Neural progenitor cell (in vitro differentiated cells): ENCODE measurements at places on chromosomes 12 and 14.
A peak's percentile ranks its signal among the peaks of the same experiment; 100 is the strongest.

- no peak for DNase-seq
These were observed 531 bp downstream of the DLGAP5 start for GRCh38 chr14:55190906-55191202.

- DNase-seq = peak; percentile 89
These were observed 634 bp downstream of the MED13L start for GRCh38 chr12:116276652-116277466.

DNA sequence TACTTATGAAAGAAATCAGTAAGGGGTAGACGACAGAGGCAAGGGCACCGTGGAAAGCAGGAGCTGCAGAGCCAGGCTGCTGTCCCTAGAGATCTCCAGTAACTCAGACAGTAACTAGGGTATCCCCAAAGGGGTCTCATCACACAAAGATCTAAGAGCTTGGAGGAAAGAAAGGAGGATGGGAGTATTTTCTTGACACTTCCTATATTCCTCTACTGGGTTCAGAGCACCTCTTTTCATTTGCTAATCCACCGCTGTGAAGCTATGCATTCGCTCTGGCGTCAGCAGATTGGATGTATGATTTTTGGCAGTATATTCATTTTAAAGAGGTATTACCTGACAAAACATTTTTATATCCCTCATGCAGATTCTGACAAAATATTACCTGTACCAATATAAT, 12.6 kb downstream of the USP44 start:
- no peak for DNase-seq

DNA sequence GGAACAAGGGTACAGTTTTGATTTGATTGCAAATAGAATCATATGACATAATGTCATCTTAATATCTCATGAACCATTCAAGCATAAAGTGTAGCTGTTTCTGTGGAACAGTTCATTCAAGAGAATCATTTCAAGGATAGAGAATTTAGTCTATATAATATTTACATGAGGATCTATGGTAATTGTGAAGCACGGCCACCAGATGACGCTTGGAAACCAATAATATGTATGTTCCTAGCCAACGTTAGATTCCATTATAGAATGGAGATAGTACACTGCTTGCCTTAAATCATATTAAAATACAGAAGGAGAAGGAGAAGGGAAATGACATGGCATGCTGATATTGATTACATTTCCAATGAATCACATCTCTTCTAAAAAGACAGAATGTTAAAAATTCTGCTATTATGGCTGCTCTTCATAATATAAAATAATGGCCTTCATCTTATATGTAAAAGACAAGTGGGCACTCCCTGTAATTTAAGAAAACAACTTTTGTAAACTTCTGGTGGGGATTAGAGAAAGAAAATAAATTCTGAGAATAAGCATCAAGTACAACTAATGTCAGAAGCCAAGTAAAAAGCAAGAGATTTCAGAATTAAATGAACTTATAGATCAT, 351.0 kb downstream of the NAV3 start:
- DNase-seq = peak; percentile 44

DNA sequence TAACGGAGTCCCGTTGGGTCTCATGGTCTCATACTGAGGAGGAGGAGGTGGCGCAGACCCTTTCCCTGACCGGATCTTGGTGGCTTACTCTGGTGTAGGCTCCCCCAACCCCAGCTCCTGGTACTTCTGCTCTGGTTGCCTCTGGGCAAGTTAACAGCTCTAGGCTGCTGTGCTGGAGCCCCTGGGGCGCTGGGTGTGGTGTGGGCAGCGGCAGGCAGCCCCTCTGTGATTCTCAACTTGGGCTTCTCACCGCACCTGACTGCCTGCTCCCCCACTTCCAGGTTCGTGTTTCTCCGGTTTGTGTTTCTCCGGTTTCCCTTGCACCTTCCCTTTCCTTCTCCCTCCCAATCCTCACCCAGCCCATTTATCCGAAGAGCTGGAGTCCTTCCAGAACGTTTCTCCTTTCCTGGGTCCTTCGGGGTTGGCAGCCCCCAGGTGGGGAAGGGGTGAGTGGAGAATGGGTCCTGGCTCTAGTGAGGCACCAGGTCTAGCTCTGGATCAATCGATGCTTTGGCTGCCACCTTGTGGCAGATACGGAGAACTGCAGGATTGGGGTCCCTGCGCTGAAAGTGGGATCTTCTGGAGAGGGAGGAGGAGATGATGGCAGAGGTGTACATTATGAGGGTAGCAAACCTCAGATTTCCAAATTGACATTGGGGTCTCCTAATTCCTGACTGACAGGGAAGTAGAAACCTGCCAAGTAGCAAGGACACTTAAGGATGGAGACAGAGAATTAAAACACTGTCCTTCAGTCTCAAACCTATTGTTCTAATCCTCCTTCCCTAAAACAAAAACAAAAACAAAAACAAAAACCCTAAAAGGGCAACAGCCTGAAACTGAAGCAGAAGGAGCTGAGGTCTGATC, 8.3 kb downstream of the CISTR start:
- DNase-seq = peak; percentile 84

GRCh38 chr12:46920499-46920898, 94.7 kb upstream of the SLC38A4 start:
- no peak for DNase-seq

DNA sequence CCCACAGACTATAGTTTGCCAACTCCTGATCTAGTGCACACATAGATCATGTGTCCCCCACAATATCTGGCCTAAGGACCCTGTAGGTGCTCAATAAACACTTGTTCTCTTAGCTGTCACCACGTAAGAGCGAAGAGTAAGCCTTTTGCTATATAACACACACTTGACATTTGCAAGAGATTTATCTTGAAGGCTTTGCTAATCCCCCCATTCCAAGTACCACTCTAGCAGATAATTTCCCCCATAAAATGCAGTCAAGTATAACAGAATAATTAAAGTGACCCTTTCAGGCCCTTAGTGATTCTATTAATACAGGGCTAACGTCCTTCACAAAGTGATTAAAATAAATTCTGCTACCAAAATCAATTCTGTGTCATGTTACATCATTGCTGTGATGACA, 87.5 kb downstream of the PLXNC1 start:
- DNase-seq = no peak

DNA sequence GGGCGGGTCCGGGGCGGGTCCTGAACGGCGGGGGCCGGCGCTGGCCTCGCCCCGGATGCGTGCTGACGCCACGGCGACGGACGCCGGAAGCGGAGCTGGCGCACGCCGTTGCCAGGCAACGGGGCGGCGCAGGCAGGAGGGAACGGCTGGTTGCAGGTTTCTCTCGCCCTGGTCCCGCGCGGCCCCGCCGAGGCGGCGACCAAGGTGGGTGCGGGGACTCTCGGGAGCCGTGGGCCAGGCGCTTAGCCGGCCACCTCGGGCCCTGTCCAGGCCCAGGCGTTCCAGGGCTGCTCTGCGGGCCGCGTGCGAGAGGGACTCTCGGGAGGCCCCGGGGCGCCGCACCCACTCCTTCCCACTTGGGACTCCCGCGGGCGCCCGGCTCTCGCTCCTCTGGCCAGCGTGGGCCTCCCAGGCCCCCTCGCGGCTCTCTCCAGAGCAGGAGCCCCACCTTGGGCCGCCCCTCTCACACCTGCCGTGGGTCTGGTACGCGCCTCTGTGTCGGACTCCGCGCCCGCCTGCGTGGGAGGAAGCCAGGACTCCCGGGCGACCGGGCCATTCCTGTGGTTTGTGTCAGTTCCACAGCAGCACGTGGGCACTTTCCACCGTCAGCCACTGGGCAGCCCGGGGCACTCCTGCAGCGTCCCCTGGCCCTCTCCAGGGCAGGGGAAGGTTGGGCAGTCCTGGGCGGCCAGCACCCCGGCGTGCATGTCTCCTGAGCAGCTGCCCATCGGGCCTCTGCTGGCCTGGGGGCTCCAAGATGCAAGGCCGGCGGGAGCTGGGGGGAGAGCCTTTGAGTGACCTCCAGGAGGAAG, at the start of gene CLBA1:
CLBA1 (plus strand) TSS at position 114 of the 812 bp plus-strand sequence; CDS start at position 758, 644 bp downstream.
- peak; percentile 97 for DNase-seq

DNA sequence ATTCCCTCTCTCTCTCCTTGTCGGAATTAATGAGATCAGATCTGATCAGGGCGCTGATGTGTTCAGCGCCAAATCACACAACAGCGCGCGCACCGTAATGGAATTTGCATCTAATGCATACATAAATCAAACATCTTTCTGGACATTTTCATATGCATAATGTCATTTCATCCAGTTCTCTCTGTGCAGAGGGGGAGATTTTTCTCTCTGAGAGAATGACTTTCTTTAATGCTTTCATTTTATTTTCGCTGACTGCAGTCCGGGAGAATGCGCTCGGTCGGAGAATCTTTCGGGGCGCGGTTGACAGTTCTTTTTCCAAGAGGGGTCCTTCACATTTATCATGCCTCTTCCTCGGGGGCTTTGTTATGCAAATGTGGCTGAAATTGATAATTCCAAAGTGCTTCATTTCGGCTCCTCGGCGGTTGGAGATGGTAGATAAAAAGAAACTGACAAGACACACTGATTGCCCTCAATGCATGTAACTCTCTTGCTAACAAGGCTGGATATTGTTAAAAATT, 615.9 kb downstream of the VRK1 start:
- peak; percentile 38 for DNase-seq

DNA sequence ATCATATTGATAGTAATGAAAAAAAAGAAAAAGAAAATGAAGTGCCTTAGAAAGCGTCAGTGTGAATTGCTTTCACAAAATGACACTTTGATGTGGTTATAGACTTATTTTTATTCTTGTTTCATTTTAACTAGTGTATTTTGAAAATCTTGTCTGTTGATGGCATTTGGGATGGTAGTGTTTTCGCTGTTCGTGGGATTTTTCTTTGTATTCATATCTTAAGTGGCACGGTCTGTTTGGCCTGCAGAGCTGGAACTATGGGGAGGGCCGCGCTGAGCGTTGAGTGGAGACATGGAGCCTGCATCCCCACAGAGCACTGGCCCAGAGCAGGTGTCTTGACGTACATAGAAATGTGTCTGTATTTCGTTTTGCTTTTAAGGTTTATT, 61.6 kb downstream of the WDR20 start:
- DNase-seq = no peak

GRCh38 chr14:75794615-75795038, 133.6 kb downstream of the TTLL5 start:
- no peak for DNase-seq

DNA sequence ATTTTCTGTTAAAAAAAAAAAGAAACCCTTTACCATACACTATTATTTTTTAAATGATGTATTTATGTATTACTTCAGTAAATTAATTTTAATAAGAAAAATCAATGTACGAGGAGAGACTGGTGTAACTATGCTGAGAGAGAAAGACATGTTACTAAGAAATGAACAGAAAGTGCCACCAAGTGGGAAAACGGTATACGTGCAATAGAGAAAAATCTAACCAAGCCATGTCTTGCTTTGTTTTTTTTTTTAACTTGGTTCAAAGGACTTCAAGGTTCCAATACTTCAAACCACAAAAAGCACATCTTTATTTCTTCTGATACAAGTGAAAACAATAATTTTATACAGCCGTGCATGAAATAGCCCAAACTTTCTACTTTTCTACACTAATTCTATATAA, 22.9 kb downstream of the NDUFA12 start:
- DNase-seq = no peak

DNA sequence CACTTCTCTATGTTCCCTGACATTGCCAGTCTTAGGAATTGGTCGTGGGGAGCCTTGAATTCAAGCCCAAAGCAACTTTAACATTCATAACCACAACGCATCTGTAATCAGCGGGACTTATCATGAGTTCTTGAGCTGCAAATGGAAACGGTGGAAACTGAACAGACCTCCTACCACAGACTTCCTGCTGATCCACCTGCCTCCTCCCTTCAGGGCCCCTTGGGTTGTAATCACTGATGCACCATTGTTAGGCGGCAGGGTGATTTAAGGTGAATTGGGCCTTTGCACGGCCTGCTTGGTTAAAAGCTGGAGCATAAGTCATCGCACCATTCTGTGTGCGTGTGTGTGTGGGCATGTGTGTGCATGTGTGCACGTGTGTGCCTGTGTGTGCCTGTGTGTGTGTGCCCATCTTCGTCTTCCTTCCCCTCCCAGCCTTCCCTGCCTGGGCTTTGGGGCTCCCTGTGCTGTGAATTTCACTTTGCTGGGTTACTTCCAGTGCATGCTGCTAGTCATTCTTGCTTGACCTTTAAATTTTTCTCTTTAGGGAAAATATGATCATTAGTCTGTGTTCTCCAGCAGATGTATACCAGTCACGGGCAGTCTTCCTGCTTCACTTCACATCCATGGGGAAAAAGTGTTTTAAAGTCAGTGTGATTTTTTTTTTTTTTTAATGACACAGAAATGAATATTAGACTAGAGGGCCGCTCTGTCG, 29.1 kb downstream of the CHST11 start:
- no peak for DNase-seq

GRCh38 chr12:95834572-95834971, 24.2 kb upstream of the SNRPF start:
- no peak for DNase-seq

- DNase-seq = peak; percentile 1
These were observed 234.7 kb downstream of the CCDC91 start for GRCh38 chr12:28424965-28425364.

- no peak for DNase-seq
These were observed 7.2 kb downstream of the SH2B3 start for GRCh38 chr12:111412830-111413441.

GRCh38 chr12:43835656-43836474, at the start of gene TMEM117:
TMEM117 (plus strand) TSS chr12:43836081.
- peak; percentile 72 for DNase-seq

- no peak for DNase-seq
These were observed at the start of gene ADAM21 for GRCh38 chr14:70451874-70452273. ADAM21 (plus strand) TSS chr14:70452174; CDS start chr14:70457500, 5,326 bp downstream.

DNA sequence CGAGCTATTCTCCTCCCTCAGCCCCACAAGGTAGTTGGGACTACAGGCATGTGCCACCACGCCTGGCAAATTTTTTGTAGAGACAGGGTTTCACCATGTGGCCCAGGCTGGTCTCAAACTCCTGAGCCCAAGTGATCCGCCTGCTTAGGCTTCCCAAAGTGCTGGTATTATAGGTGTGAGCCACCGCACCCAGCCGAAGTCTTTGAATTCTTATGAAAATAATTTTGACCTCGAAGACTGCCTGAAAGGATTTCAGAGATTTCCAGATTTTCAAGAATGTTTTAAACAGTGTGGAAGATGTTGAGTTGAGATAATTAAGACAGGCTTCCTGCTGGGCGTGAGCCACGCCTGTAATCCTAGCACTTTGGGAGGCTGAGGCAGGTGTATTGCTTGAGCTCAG, 5.0 kb downstream of the PSMA3 start:
- DNase-seq = no peak

DNA sequence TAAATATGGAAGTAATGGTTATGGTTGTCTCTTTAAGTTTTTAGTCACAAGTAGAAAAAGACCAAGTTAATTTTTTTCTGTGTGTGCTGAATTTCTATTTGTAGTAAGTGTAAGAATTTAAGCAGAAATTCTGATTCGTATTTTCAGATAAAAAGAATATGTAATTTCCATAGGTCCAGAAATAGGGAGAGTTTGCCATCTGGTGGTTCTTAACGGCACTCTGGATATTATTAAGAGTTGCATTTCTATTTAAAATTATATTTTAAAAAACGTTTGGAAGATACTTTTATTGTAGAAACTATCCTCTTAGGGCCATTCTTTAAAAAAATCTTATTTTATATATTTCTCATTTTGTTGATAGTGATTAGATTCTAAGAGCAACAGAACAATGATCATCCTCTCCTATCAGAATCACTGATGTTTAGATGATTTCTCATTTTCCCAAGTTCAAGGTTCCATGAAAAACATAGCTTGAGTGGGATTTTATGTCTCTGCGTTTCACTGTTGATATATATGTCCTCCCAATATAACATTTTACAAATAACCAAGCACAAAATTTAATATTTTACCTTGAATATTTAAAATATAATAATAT, 88.3 kb downstream of the LRRK2 start:
- no peak for DNase-seq

- DNase-seq = no peak
These were observed 13.8 kb downstream of the TMCC3 start for GRCh38 chr12:94636462-94637085.

- no peak for DNase-seq
These were observed 24.3 kb upstream of the RD3L start for GRCh38 chr14:103966631-103967030.
